ENCODE measurements at places on chromosomes 2 and 18.
A peak's percentile ranks its signal among the peaks of the same experiment; 100 is the strongest.

DNA sequence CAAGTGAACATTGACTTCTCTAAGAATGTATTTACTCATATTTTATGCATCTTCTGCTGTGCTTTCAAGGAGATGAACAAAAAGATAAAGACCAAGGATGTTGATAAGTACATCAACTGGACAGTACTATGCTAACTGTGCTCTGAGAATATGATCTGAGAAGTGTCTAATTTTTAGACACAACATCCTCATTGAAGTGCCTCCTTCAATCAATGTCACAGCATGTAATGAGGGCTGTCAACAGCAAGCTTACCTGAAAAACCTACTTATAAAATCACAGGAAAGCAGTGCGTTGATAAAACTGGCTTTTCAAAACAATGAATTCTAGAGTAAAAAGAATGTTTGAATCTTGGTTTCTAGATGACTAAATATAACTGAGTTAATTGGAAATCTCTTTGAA is 452.9 kb upstream of the DSEL start:
- DNase-seq, result no peak

DNA sequence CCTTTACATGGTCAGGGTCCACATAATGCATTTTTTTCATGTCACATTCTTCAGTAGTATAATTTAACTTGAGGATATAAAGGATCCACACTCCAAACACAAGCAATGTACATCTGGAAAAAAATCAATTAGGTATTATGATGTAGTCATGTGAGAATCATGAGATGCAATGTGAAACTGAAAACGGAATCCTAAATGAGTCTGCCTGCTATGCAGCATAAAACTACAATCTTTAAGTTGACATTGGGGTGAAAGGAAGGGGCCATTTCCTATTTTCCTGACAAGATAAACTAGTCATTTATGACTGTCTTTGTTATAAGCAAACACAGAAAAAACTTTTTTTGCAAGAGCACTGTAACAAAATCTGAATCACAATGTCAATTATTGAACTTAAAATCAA is 27.6 kb downstream of the ST3GAL5 start:
- no peak for DNase-seq

DNA sequence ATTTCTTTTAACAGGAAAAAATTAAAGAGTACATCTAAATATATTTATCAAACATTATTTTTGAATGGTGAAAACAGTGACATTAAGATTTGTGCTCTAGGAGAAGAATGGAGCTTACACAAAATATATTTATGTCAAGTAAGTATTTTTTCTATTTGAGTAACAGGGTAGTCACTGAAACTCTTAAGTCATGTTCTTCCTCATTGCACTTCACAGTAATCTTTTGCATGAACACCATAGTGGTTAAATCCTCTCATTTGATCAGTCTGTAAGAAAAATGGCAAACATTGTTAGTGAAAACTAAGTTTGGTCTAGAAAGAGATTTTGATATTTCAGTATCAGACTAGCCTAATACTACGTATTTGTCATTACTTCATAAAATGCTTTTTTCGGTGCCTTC is 8.1 kb downstream of the GMCL1 start:
- DNase-seq, result no peak

GRCh38 chr2:154696369-154696768 is 2.1 kb upstream of the KCNJ3 start:
- no peak for DNase-seq

DNA sequence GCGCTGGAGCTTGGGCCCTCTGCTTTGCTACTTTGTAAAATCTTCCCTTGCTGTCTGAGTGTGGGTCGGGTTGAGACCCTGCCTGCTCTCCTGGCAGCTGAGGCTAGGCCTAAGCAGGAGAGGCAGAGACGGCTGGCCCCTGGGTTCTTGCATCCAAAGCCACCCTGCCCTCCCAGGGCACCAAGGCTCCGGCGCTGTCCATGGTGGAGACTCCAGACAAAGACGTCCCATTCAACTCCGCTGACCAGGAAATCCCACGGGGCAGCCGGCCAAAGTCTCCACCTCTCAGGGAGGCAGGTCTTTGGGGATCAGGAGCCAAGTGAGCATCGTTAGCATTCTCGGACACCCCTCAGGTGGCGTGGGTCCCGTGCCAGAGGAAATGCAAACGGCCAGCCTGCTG is 2.6 kb upstream of the PRLH start:
- no peak for DNase-seq

GRCh38 chr2:51722311-51722710 is 690.4 kb upstream of the NRXN1 start:
- DNase-seq, result no peak

GRCh38 chr18:13541621-13542519 is 184.5 kb downstream of the FAM210A start:
- no peak for DNase-seq

GRCh38 chr2:26503231-26503880 is 25.4 kb upstream of the OTOF start:
- DNase-seq, result peak; percentile 68

DNA sequence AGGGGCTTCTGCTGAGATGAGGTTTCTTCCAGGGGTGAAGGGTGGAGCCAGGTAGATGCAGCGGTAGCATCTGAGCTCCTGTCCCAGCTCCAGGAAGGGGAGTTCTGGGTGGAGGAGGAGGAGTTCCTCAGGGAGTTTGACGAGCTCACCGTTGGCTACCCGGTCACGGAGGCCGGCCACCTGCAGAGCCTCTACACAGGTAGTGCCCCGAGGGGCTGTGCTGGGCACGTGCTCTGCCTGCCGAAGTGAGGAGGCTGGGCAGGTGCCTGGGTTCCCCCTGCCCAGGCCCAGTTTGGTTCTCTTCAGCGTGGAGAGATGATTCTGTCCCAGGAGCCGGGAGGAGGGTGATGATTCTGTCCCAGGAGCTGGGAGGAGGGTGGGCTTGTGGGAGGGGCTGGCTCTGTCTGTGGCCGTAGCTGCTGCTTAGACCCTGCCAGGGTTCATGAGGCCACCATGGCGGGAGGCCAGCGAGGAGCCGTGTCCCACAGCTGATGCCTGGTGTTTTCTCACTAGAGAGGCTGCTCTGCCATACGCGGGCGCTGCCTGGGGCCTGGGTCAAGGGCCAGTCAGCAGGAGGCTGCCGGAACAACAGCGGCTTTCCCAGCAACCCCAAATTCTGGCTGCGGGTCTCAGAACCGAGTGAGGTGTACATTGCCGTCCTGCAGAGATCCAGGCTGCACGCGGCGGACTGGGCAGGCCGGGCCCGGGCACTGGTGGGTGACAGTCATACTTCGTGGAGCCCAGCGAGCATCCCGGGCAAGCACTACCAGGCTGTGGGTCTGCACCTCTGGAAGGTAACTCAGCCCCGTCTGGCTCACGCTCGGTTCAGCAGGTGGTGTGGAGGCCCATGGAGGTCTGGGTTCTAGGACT is 8.2 kb downstream of the CAPN10 start:
- no peak for DNase-seq
